HFFc6 (cell line): ENCODE measurements at places on chromosomes 1 and 21.

GRCh38 chr1:14603645-14604044 lies 5.2 kb downstream of the KAZN start:
- H3K4me3 ChIP-seq: no peak overlapping the region
- H3K27me3 ChIP-seq: no peaks in the 10 kb centered on the region; the same call in 1 of the 2 replicates
- no peaks in the 10 kb centered on the region for H3K36me3 ChIP-seq
- no peak overlapping the region for H3K27ac ChIP-seq
- no peak for DNase-seq
- no peaks in the 10 kb centered on the region for H3K4me1 ChIP-seq

GRCh38 chr1:111953797-111954196 lies 35.7 kb downstream of the KCND3 start:
- H3K36me3 ChIP-seq: no peaks in the 10 kb centered on the region
- no peak overlapping the region for H3K27ac ChIP-seq
- no peak for DNase-seq
- peaks cover 18% of the 10 kb centered on the region for H3K27me3 ChIP-seq
- no peak overlapping the region for H3K4me3 ChIP-seq

DNA sequence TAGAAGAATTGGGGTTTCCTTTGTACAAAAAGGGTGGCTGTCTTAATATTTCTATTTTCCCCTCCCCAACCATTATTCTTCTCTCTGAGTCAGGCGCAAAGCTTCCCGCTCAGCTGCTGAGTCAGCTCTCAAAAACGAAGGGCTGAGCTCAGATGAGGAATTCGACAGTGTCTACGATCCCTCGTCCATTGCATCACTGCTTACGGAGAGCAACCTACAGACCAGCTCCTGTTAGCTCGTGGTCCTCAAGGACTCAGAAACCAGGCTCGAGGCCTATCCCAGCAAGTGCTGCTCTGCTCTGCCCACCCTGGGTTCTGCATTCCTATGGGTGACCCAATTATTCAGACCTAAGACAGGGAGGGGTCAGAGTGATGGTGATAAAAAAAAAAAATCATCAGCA lies 3.0 kb upstream of the TUFT1 start:
- peaks cover 70% of the 10 kb centered on the region for H3K4me1 ChIP-seq
- no peak overlapping the region for H3K4me3 ChIP-seq
- H3K36me3 ChIP-seq: no peaks in the 10 kb centered on the region
- peaks cover 6% of the 10 kb centered on the region for H3K27me3 ChIP-seq

GRCh38 chr1:202591515-202591914 lies 118.7 kb downstream of the SYT2 start:
- no peak overlapping the region for H3K4me3 ChIP-seq
- peaks cover 7% of the 10 kb centered on the region for H3K27me3 ChIP-seq
- H3K27ac ChIP-seq: no peak overlapping the region
- DNase-seq: no peak
- H3K36me3 ChIP-seq: peaks cover 5% of the 10 kb centered on the region; the same call in 1 of the 2 replicates
